ENCODE measurements at places on chromosomes 3 and 15.

- DNase-seq, result no peak
These were observed 69.8 kb downstream of the ISG20 start for GRCh38 chr15:88708655-88709054.

GRCh38 chr3:138477801-138478200 lies 43.4 kb downstream of the ESYT3 start:
- no peak for DNase-seq

DNA sequence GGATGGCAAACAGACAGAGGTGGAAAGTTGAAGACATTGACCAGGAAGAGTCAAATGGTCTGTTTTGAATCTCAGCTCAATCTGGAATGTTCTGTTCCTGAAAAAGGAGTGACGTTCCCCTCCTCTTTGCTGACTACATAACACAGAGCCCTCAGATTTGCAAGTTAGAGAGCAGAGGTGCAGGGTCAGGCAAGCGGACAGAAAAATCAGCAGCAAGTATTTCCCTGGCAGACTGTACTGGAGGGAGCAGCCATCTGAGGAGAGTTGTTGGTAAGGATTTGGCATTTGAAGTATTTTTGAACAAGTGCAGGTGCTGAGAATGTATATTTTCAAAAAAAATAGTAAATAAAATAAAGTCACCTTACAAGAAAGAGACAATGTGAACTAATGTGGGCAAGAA lies 17.6 kb downstream of the ZNF80 start:
- no peak for DNase-seq

GRCh38 chr15:100355342-100355741 lies 13.6 kb upstream of the ADAMTS17 start:
- DNase-seq, result no peak

DNA sequence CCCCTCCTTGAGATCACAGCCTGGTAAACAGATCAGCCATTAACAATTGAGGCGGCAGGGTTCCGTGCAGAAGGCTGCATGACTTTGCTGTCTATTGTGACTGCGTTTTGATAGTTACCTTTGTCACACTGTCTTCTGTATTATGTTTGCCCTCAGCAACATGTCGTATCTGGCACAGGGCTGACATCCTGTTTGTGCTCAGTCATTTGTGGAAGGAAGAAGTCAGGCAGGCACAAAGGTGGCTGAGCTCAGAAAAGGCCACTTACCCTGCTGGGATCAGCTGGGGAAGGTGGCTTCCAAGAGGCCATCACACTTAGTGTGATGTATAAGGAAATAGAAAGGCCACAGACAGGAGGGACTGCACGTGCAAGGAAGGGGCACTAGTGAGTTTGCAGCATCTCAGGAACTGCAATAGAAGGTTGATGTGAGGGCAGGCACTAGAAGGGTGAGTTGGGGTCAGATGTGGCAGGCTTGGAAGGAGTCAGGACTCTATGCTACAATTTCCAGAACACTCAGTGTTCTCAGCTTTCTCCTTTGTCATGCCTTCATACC lies 13.4 kb downstream of the PML start:
- no peak for DNase-seq

DNA sequence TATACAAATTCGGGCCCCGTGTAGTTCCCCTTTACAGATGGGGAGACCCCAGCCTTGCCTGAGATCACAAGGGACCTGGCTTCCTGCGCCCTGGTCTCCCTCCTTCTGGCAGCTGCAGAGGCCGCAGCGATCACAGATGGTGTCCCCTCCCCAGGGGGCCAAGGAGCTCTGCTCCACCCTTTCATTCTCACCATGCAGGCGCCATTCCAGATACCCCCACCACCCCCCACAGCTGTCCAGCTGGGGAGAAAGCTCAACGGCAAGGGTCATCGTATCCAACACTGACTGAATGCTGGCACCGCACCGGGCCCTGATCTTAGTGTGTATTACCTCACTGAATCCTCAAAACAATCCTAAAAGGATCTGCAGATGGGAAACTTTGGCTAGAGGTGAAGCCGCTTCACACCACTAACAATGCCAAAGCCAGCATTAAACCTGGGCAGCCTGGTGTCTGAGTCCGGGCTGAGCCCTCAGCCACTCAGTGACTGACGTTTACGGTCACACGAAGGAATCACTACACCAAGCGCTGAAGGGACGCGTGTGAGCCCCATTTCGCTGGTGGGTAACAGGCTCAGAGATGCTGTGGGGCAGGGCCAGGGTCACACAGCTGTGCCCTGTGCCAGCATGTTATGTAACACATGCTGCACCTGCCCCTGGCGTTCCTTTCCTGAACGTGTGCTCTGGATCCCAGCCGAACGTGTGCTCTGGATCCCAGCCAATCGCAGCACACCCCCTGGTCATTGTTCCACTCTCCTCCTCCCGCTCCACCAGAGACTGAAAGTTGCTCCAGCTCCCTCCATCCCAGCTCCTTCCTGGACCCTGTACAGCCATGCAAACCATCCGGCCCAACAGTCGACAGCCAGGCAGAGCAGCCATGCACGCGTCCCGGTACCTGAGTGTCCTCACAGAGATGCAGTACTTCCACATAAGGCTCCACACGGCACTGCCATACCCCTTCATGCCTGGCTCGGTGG lies 51.8 kb downstream of the IQSEC1 start:
- no peak for DNase-seq

GRCh38 chr3:87761795-87762194 lies 297.0 kb downstream of the CGGBP1 start:
- no peak for DNase-seq

DNA sequence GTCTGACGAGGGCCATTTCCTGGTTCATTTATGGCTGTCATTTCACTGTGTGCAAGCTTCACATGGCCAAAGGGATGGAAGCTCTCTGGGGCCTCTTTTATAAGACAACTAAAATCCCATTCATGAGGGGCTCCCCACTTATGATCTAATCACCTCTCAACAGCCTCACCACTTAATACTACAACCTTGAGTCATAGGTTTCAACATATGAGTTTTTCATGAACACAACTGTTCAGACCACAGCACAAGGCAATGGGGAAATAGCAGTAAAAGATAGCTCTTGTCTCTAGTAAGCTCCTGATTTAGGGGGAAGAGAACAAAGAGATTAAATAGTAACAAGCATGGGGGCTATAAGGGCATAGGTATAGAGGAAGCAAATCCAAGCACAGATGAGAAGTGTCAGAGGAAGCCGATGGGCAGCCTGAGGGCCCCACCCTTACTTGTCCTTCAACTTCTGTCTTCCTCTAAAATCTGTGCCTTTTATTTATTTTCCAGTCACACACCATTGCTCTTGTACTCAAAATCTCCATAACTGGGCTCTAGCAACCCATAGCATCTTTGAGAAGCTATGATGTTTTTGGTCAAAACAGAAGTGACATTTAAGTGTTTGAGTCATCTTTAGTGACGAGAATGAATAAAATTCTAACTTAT lies 329.1 kb downstream of the UNC13C start:
- DNase-seq, result no peak
